ENCODE measurements at places on chromosomes 1 and 21.

DNA sequence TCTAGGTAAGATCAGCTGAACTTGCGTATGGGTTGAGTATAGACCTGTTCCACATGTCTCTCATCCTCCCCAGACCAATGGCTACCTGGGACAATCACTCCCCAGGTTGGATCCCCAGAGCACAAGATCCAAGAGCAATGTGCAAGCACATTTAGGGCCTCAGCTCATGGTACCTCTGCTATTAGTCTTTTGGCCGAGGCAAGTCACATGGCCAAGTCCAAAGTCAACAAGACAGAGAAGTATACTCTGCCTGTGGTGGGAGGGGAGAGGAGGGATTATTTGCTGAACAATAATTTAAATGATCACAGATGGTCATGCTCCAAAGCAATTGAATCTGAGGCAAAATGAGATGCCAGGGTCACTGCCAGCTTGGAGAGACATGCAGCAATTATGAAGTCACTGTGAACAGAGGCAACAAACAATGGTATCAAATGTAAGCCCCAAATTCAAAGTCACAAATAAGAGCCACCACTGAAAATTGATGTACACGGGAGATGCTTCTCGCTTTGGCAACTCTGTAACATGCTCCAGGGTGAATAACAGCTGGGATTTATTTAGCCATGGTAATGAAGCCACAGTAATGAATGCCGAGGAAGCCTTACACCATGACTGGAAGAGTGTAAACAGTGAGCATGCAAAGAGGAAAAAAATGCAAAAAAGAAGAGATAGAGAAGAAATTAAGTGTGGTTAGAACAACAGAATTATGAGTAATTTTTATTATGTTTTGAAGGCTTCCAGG lies 149.1 kb downstream of the ZNF281 start:
- no peak for DNase-seq

GRCh38 chr1:247110627-247111258 lies 6.6 kb upstream of the ZNF669 start:
- DNase-seq, result peak; percentile 73

DNA sequence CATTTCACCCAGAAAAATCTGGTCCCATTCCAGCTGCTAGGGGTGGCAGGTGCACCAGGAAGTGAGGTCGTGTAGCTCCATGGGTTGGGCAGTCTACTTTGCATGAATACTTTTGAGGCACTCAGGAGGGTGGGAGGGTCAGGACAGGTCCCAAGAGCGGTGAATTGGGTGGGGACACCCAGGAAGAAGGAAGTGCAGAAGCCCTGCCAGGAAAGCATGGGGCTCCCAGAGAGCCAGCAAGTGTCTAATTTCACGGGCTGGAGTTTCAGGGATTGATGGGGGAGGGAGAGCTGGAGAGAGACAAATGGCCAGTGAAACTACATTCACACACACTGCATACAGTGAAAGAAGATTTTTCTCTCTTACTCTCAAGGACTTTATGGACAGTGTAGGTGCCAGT lies 137.8 kb downstream of the GALNT2 start:
- no peak for DNase-seq

DNA sequence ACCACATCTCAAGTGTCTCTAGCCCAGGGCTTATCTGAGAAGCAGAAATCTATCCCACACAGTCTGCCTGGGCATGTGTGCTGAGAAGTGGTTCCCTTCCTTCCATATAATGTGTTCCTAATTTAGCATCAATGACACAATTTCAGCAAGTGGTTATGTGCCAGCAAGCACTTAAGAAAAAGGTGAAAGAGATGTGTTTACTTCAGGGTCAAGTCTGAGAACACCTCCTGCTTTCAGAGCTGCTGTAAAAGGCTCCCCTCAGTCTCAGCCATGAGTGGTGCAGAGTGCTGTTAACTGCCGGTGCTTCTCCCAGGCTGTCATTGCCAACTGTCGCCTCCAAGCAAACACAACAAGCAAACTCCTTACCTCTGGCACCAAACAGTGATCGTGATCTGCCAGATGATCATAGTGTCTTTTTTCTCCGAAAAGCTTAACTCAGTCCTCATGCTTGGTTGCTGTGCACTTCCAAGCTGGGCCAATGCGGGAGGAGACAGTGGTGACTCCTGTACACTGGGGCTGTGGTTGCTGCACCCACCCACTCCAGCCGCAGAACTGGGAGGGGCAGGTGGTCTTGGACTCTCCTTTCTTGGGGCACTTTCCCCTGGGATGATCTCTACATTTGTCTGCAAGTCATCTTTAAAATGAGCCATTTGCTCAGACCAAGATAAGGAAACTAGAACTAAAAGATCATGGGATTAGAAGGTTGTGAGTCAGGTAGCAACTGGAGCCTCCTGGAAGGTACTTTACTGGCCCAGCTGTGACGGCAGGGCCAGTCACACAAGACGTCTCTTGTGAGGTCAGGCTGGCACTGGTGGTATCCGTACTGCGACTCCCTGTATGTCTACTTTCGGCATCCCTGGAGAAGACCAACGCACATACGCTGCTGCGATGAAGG lies 32.4 kb downstream of the ATP1A1 start:
- no peak for DNase-seq

- no peak for DNase-seq
These were observed 25.6 kb downstream of the RAB4A start for GRCh38 chr1:229296541-229296941.

DNA sequence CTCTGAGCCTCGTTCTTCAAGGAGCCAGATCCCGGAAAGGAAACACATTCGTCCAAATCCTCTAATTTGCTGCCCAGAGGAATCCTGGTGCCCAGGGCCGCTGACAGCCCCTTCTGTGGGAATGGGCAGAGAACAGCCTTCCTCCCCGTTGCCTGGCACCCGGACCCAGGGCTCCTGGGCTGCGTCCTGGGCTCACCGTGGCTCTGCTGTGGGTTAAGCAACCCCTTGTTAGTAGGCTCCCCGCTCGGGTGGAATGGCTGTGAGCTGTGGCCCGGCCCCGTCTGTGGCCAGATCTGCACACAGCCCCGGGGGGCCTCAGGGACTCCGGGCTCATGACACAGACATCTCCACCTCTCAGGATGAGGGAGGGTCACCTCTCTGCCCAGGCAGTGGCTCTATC lies 122.9 kb upstream of the ARHGEF16 start:
- no peak for DNase-seq

GRCh38 chr1:239800861-239801260 lies 290.8 kb upstream of the FMN2 start:
- no peak for DNase-seq

GRCh38 chr1:53850082-53850673 lies 12.1 kb upstream of the NDC1 start:
- no peak for DNase-seq

DNA sequence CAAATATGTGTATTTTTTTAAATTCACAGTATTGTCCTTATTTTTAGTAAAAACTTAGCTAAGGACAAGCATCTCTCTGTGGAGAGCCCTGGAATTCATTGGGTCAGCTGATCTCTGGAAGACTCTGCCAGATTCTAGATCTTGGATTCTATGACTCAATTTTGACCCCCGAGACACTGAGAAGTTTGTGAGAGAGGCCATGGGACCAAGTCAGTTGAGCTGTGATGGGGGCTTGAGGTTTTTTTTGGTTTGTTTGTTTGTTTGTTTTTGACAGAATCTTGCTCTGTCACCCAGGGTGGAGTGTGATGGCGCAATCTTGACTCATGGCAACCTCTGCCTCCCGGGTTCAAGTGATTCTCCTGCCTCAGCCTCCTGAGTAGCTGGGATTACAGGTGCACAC lies 13.5 kb downstream of the SHISA4 start:
- no peak for DNase-seq

GRCh38 chr1:31111290-31111951 lies 45.9 kb upstream of the PUM1 start:
- DNase-seq, result no peak

GRCh38 chr1:201420608-201421002 lies 925 bp downstream of the TNNI1 start:
- DNase-seq, result no peak

DNA sequence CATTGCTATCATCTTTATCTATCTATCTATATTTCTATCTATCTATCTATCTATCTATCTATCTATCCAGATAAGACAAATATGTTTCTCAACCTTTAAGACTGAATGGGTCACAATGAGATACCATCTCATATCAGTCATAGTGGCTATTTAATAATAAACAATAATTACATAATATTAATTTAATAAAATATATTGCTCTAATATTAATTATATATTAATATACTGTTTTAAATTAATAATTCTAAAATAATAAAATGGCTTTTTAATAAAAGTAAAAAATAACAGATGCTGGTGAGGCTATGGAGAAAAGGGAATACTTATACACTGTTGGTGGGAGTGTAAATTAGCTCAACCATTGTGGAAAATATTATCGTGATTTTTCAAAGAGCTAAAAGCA lies 13.0 kb upstream of the PLPPR4 start:
- no peak for DNase-seq

DNA sequence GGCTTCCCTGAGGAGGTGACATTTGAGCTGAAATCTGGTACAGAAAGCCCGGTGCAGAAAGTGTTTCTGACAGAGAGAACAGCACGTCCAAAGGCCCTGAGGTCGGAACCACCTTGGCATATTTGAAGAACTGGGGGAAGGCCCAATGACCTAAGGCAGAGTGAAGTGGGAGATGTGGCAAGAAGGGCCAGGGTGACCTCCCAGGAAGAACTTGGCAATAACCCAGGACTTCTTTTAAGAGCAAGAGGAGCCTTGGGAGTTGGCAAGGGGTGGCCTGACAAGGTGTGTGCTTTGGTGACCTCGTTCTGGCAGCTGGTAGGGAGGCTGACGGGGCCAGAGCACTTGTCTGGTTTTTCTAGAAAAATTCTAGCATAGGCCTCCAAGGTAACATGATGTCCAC lies 23.4 kb downstream of the TTC39A start:
- DNase-seq, result no peak

- DNase-seq, result no peak
These were observed 192.1 kb upstream of the DAB1 start for GRCh38 chr1:57615956-57616355.

DNA sequence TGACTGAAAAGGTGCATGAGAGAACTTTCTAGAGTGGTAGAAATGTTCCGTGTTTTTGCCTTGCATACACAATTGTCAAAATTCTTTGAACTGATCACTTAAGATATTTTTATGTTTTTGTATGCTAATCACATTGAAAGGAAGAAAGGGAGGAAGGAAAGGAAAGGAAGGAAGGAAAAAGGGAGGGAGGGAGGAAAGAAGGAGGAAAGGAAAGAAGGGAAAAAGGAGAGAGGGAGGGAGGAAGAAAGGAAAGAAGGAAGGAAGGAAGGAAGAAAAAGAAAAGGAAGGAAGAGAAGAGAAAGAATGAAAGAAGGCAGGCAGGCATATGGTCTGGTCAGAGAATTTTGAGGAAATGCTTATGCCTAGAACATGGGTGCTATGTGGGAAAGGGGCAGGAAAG lies 68.4 kb upstream of the PGBD5 start:
- DNase-seq, result no peak

DNA sequence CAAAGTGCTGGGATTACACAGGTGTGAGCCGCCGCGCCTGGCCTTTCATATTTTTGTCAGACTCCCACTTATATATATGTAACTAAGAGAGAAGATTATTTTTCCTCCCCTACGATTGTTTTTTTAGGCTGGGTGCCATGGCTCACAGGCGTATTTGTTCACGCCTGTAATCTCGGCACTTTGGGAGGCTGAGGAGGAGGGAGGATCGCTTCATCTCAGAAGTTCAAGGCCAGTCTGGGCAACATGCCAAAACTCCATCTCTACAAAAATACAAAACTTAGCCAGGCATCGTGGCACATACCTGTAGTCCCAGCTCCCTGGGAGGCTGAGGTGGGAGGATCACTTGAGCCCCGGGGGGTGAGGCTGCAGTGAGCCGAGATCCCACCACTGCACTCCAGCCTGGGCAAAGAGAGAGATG lies 23.9 kb upstream of the ITLN2 start:
- no peak for DNase-seq

DNA sequence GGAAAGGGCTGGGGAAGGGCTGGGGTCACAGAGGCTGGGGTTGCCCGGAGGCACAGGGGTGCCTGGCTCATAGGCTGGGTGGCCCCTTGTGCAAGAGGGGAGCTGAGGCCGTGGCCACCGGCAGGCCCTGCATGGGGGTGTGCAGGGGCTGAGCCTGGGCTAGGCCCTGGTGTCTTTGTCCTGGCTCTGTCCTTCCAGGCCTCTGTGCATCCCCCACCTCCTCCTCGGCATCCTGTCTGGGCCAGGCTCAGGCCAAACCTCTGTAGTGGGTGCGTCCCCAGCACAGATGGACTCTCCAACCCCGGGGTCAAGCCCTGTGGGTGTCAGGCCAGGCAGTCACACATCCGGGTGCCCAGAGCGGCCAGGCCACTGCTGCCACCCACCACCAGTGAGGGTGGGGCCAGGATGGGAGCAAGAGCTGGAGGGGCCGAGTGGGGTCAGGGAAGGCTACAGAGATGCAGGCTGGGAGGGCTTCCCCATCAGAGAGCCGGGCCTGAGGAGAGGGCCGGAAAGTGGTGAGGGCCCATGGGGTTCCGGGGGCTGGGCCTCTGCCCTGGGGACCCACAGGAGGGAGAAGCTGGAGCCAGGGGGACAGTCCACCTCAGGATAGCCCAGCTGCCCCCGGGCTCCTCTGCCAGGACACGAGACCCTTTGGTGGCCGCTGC lies 19.4 kb downstream of the PANK4 start:
- DNase-seq, result no peak

DNA sequence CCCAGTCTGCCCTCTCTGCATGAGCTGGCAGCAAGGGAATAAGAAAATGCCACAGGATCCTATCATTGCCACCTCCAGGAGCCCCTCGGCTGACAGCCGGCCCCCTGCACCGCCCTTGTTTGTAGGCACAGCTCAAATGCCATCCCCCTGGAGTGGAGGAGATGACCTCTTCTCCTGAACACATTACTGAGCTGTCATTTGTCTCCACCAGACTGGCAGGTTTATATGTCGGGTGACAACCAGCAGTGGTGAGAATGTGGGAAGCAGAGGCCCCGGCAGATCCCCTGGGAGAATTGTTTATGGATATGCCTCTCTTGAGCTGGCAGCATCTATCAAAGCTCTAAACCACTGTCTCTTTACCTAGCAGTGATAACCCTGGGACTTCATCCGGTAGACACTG lies 135.4 kb upstream of the FMN2 start:
- DNase-seq, result no peak

GRCh38 chr1:203371288-203371687 lies 20.4 kb upstream of the FMOD start:
- DNase-seq, result no peak

DNA sequence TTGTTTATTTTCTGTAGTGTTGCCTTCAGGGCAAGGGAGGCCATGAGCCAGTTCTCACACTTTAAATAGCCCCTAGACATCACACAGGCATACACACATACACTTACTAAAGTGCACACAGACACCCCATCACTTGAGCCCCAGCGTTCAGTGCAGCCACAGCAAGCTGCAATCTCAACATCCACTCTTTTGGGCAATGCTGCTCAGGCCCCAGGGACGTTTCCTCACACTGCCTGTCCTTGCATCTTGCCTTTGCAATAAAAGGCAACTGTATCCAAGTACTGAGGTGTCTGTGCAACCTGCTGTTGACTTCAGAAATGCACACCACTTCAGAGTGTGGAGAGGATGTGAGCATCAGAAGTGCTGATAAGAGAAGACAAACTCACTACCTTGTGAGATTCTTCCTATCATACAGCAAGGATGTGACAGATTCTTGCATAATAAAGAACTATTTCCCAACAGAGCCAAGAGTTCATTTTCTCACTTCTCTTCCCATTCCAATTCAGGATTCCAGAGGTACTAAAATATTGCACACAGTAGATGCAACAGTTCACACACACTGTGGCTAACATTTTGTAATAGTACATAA lies 36.2 kb downstream of the IRF2BP2 start:
- no peak for DNase-seq

GRCh38 chr1:79043506-79043905 lies 37.0 kb upstream of the ADGRL4 start:
- DNase-seq, result no peak

GRCh38 chr1:164040754-164041153 lies 518.2 kb upstream of the PBX1 start:
- no peak for DNase-seq

GRCh38 chr1:87051965-87052364 lies 137.5 kb downstream of the HS2ST1 start:
- DNase-seq, result no peak

Data from right kidney (tissue), 9 donors.